Activated CD4-positive, alpha-beta T cell treated with anti-CD3 and anti-CD28 coated beads, Interleukin-2, amount 50 U/mL, for 16 hours (primary cell): ENCODE measurements at places on chromosomes 1 and 21.

DNA sequence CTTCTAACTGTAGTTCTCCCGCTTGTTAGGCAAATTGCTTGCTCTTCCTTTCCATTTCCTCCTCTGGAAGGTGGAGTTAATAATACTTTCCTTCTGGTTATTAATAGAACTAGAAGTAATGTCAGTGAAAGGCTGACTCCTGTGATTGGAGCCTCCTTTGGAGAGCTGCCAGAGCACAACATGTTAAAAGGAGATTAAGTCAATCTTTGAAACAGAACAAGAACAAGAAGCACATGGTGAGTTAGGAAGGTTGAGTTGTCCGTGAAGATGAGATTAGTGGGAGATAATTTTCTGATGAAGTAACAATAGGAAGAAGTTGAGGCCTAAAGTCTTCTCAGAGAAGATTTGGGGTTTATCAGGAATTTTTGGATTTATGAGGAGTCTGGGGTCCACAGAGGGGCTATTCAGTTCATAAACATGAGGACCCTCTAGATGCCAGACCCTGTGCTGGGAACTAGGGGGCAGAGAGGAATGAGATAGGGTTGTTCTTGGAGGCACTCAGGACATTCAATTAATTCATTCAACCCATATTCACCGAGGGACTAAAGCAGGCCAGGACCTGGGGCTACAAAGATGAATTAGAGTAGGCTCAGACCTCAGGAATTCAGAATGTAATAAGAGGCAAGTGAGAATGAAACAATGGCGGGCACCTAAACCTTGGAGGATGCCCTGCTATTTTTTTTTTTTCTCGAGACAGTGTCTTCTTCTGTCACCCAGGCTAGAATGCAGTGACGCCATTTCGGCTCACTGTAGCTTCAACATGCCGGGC lies 40.7 kb upstream of the DHCR24 start:
- DNase-seq, result no peak

- DNase-seq, result no peak
Measured at GRCh38 chr1:180916771-180917170, 4.1 kb downstream of the KIAA1614 start.

DNA sequence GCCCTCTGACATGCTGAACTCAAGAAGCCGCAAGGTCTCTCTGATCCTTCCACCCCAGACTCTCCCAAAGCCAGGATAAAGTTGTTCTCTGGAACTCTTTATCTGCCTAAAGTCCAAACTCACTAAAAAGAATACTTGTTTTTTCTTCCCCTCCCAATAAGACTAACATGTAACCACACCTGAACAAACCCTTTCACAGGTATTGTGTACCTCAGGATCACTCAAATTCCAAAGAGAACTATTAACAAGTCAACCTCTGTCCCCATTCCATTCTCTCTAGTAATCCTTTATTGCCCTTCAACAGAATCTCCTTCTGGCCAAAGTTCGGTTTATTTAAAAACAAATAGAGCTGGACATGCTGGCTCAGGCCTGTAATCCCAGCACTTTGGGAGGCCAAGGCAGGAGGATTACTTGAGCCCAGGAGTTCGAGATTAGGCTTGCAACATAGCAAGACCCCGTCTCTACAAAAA lies 4.1 kb upstream of the TOE1 start:
- no peak for DNase-seq

DNA sequence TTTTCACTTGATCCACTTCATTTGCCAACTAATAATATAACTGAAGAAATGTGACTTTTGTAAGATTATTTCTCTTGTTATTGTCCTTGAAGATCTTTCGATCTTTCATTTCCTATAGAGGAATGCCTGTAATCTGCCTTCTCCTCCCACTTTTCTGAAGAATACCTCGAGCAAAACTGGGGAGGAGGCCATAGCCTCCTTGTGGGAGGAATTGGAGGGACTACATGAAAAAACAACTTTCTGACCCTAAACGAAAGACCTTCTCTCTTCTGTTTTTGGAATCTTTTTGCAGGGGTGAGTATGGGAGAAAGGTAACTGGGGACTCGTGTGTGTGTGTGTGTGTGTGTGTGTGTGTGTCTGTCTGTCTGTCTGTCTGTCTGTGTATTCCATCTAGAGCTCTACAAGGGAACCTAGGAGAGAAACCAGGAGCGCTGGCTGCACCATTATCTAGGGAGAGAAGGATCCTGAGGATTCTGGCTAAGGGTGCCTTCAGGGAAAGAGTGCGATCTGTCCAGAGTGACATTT lies 32.4 kb upstream of the MAB21L3 start:
- no peak for DNase-seq

GRCh38 chr1:44648529-44649250 lies 25.6 kb downstream of the TMEM53 start:
- no peak for DNase-seq

GRCh38 chr21:14911351-14911750 lies 153.4 kb downstream of the NRIP1 start:
- DNase-seq, result no peak

DNA sequence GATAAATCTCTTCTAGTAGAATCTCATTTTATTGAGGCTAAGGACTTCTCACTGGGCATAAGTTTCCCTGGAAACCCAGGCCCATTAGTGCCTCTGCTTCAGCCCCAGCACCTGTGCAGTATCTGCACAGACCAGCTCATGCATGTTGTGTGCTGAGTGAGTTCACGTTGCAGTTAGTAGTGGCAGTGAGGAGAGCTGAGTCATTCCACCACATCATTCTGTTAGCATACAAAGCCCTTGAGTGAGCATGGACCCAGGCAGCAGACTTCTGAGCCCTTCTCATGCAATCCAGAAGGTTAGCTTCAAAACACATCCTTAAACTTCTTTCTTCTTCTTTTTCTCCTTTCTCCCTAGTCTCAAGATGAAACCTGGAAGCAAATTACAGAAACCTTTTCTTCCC lies 45.8 kb upstream of the NTPCR start:
- peak; percentile 76 for DNase-seq

GRCh38 chr21:14987370-14988170 lies 77.2 kb downstream of the NRIP1 start:
- DNase-seq, result no peak

DNA sequence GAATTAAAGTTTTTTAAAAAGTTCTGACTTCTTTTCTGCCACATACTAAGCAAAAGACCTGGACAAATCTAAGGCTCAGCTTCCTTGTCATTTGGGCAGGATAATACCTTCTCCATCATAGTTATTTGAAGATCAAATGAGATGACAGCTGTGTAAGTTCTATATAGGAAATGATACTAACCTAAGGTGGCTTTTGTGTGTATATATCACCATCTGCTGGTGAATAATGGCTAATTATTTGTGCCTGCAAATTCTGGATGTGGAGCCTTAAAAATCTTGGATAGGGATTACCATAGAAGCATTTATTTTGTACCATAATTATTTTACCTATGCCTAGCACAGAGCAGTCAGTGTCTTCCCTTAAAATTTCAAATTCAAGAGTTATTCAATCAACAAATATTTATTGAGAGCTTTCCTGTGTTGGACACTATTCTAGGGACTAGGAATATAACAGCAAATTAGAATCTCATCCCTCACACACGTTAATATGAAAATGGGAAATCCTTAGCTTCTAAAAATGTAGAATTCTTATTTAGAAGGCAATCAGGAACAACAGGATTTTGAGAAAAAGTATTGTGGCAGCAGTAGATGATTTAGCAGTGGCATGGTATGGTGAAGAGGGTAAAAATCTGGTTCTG lies 89.8 kb downstream of the TMEM200B start:
- peak; percentile 40 for DNase-seq
